ENCODE measurements at places on chromosomes 4 and X.
A peak's percentile ranks its signal among the peaks of the same experiment; 100 is the strongest.

DNA sequence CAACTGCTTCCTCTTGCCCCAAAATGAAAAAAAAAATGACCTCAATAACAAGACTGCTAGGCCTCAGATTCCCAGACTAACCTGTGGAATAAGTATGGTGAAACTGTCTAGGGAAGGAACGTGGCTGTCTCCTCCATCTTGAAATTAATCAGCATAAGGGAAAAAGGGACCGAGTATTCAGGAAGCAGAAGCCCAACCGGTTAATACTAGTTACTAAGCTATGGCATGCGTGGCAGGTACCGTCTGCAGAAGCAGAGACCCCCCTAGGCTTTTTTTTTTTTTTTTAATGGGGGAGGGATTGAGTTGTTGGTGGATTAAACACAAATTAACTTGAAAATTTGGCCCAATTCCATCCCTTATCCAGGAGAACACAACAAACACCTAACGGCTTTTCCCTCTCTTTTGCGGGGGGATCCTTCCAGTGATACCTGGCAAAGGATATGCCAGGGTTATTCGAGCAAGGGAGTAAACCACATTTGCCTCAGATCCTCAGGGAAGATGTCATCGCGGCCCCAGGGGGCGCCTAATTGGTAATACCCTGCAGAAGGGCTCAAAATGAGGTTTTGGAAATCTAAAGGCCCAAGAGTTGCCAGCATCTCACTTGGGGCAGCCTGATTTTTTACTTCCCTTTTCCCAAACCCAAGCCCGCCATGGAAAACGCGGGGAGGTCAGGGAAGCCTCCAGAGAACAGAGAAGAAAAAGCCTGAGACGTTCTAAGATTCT, 893 bp downstream of the RLIM start:
- DNase-seq: peak; percentile 15

- DNase-seq: no peak
Measured at GRCh38 chrX:118644378-118644777, 83.0 kb upstream of the IL13RA1 start.

GRCh38 chrX:76127341-76127740, 45.5 kb upstream of the PBDC1 start:
- DNase-seq: no peak

GRCh38 chrX:102154900-102155805, 624 bp downstream of the BEX5 start:
- no peak for DNase-seq

DNA sequence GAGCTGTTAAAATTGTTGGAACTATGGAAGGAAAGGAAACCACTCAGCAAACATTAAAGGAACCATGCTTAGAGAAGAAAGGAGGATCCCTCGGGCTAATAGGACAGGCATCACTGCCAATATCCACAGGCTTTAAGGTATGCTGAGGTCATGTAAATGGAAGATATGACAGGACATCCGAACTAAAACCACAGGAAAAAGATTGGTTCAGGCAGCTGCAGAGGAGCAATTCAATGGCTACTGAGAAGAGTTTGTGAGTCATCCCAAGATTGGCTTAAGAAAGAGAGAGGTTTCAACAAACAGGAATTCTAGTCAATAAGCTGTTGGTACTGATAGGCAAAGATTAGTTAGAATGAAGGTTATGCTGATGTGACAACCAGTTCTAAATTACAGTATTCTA, 106.4 kb upstream of the FAM241A start:
- no peak for DNase-seq

DNA sequence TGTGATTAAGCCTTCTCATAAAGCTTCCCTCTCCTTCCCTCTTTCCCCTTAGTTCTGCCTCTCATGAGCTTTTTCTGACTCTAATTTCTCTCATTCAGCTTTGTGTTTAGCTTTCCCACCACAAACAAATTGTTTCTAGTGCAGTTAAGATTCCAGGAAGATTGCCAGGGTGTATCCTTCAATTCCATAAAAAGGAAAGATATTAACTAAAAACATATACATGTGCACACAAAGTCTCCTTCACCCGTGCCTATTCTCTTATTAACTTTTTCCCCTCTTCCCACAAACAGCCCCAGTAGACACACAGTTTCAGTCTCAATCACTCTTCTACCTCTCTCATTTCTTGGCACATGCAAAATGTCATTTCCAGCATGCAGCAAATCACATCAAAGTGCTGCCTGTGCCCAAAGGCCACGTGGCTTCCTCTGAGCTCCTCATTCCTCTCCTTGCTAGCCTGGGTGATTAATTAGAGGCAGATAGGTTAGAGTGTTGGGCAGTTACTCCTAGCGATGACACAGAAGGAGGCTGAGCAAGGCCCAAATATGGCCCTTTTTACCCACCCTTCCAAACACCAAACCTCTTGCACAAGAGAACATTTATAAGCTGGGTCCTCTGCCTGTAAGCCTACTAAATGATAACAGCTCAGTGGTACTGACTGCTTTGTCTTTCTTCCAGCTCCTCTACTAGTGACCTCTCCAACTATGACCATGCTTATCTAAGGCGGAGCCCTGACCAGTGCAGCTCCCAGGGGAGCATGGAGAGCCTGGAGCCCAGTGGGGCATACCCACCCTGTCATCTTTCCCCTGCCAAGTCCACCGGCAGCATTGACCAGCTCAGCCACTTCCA, 159.6 kb downstream of the SOWAHB start:
- no peak for DNase-seq

DNA sequence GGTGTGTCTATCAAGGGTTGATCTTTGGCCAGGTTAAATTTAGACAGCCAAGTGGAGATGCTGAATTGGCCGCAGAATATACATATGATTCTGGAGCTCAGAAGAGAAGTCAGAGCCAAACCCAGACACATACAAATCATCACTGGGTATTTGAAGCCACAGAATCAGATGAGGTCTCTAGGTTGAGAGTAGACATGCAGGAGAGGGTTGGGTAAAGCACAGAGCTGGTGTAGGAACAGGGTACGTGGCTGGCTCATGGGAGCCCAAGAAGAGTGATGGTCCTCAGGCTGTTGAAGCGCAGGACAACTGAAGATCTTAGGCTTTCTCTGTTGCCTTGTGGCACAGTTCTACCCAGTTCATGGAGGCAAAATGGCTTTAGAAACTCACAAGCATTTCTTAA, 37.7 kb downstream of the ADAMTS3 start:
- no peak for DNase-seq
